ENCODE measurements at places on chromosomes 11 and 22.

- DNase-seq: no peak
Observed at GRCh38 chr11:82750643-82751139, 17.0 kb upstream of the FAM181B start.

DNA sequence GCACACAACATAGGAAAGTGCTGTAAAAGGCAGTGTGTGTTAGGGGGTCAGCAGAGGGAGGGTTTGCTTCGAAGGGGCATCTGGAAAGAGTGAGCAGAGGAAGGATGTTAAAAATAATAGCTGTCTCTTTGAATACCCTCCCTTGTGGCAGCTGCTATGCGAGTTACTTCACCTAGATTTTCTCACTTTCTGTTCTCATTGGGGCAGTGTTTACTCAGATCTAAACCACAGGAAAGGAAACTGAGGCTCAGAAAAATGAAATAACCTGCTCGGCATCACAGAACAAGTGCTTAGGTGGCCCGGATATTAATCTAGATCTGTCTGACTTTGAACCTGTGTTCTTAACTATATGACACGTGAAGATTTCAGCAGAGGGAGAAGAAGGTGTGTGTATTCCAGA is 125.3 kb downstream of the C11orf91 start:
- DNase-seq: no peak

- DNase-seq: no peak
Observed at GRCh38 chr11:132933703-132934102, 598.6 kb downstream of the OPCML start.

DNA sequence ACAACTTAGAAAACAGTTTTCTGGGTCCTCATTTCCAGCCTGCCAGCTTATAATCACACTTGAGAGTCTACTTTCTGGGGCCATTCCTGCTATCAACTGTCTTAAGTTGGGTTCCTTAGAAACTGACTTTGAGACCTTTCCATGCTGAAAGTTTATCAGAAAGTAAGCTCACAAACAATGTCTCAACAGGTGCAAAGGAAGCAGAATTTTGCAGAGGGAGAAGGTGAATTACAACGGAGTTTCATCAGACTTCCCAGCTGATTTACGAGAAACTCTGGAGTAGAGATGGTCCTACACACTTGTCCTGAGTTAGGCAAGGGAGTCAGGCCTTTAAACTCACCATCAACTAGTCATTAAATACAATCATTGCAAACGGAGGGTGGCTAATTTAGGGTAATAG is 4.7 kb upstream of the OR52I2 start:
- DNase-seq: no peak

GRCh38 chr11:58927393-58928106 is 11.7 kb upstream of the GLYATL1 start:
- peak; percentile 54 for DNase-seq

GRCh38 chr11:94722735-94723134 is 45.4 kb upstream of the AMOTL1 start:
- no peak for DNase-seq

- DNase-seq: no peak
Observed at GRCh38 chr22:25282671-25283561, 63.5 kb downstream of the CRYBB2 start.

- no peak for DNase-seq
Observed at GRCh38 chr11:11657218-11657955, 35.6 kb upstream of the GALNT18 start.

GRCh38 chr11:6468712-6469495 is 4.8 kb downstream of the TRIM3 start:
- peak; percentile 82 for DNase-seq

DNA sequence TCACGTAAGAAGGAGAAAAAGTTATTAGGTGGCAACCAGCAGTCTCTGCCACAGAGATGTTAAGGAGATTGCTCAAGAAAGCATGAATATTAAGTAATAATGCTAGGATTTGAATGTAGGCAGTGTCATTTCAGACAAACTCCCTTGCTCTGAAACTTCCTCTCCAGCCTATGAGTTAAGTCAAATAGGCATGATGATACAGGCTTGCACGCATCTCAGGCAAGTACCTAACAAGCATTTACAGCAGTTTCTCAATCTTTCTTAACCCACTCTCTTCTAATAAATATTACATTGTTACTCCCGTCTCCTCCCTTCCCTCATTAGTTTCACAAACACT is 72.7 kb downstream of the RAB38 start:
- DNase-seq: no peak

DNA sequence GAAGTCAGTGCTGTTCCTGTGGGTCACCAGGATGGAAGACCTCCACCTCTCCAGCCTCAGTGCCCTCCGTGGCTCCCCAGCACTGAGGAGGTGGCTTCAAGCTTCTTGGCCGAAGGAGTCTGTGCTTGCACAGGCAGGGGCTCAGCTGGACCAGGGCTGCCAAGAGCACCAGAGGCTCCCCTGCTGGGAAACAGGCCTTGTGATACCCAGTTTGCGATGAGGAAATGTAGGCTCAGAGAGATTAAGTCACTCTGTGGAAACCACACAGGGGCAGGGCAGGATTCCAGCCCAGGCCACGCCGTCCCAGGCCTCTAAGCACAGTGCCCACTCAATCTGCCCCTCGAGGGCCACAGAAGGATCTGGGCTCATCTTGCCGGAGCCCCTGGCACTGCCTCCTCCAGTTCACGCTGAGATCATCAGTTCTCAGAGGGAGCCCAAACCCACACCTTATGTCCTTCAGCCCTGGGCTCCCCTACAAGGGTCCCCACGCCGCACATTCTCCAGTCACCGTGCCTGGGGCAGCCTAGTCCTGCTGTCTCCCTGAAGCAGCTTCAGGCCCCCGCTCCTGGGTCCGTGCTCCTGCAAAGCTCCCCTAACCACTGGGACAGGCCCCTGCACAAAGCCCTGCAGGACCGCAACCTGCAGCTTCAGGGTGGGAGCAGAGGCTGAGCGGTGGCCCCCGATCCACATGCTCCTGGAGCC is 21.6 kb downstream of the ANO1 start:
- DNase-seq: no peak

GRCh38 chr11:792873-793272 is 3.0 kb upstream of the CEND1 start:
- no peak for DNase-seq

- DNase-seq: no peak
Observed at GRCh38 chr11:27118371-27118770, 77.8 kb downstream of the BBOX1 start.

- no peak for DNase-seq
Observed at GRCh38 chr11:128323381-128323780, 264.0 kb downstream of the ETS1 start.

- DNase-seq: no peak
Observed at GRCh38 chr11:113147249-113147648, 167.1 kb upstream of the TTC12 start.

- DNase-seq: no peak
Observed at GRCh38 chr11:115469361-115469760, 34.9 kb downstream of the CADM1 start.

- DNase-seq: no peak
Observed at GRCh38 chr11:37409124-37409523, 811.1 kb upstream of the RAG2 start.

DNA sequence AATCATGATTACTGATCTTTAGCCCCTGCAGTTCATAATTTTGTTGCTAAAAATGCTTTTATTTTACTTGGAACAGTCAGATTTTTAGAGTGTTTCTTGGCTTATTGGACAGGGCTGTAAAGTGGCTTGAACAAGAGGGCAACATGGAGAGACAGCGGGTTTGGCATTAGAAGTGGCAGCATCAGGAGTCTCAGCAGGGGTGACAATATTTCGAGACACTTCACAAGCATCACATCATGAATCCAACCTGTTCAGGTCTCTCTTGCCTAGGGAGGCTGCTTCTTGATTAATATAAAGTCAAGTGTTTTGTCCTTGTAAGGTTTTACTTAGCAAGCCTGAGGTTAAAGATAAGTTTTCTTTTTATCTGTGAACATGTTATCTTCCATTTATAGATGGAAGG is 2249.5 kb downstream of the LRRC4C start:
- no peak for DNase-seq

DNA sequence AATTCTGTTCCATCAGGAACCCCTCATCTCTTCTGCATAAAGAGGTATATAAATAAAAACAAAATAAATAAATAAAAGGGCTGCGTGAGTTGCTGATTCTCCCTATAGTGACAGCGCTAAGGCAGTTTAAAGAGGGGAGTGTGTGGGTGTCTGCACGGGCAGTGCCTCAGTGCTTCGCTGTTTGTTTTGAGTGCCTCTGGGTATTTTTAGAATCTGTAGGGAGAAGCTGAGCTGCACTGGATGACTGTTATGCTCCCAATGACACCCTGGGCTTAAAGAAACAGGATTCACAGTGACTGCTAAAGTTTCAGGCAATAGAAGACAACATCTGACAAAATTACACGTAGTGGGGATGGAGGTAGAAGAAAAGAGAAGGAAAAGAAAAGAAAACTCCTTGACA is 38.8 kb downstream of the SLC1A2 start:
- DNase-seq: no peak

GRCh38 chr11:113159988-113160807 is 154.2 kb upstream of the TTC12 start:
- no peak for DNase-seq

Measured in hematopoietic multipotent progenitor cell treated with erythropoietin and hydrocortisone succinate and interleukin-3 and kit ligand, for 8 days (in vitro differentiated cells).